IMR-90 (cell line): ENCODE measurements at places on chromosomes 2 and 18. TPM values are rescaled to one million over a fixed set of nuclear protein-coding genes. Genes with fewer than 3 reads are reported as not detected.
A peak's percentile ranks its signal among the peaks of the same experiment; 100 is the strongest.

Gene ST6GAL2
- not detected in 2 replicates for total RNA-seq

Gene SH3BP4
- total RNA-seq, result 112 and 122 TPM in 2 replicates

Gene HNMT
- 12.2 and 14.2 TPM in 2 replicates for total RNA-seq

DNA sequence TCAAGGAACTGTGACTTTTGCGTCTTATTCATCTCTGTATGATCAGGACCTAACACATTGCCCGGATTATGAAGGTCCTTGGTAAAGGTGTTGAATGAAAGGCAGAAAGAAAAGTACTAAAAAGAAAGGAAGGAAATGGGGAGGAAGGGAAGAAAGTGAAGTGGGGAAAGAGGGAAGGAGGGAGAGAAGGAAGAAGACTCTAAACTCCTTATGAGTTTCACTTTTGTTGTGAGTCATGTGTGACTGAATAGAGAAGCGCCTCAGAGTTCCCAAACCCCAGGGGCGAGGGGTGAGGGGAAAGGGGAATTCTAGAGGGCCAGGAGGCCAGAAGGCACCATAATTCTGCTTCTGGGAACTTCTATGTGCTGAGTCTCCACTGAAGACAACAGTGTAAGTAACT lies 30.9 kb upstream of the OSBPL6 start:
- DNase-seq, result peak; percentile 9
- no peaks in the 10 kb centered on the region for H3K36me3 ChIP-seq
- H3K4me3 ChIP-seq, result 0 out of 2 replicates have a peak overlapping the region, but pooled peaks have one; percentile 21
- H3K27ac ChIP-seq, result no peak overlapping the region
- H3K4me1 ChIP-seq, result no peaks in the 10 kb centered on the region
- no peaks in the 10 kb centered on the region for H3K27me3 ChIP-seq

Gene IL37
- total RNA-seq, result not detected in 2 replicates

DNA sequence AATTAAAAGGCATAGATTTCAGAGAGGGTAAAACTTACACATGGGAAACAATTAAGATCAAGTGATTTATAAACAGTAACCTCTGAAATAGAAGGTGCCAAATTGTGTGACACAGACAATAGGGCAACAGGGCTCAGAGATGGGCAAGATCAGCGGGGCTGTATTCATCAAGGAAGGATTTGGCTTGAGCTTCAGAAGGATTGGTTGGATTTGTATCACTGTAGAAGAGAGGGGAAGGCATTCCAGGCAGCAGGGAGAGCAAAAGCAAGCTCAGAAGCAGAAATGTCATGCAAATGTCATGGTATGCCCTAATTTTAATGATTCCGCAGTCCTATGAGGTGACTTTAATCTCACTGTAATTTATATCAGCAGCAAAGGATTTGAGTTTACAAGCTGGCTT lies 415.0 kb upstream of the NRP2 start:
- H3K4me1 ChIP-seq, result no peaks in the 10 kb centered on the region
- DNase-seq, result no peak
- no peaks in the 10 kb centered on the region for H3K36me3 ChIP-seq
- no peaks in the 10 kb centered on the region for H3K27me3 ChIP-seq

GRCh38 chr2:201580486-201580885 lies 62.8 kb downstream of the TMEM237 start:
- peak; percentile 89 for DNase-seq
- H3K27me3 ChIP-seq, result no peaks in the 10 kb centered on the region
- H3K4me1 ChIP-seq, result peaks cover 12% of the 10 kb centered on the region
- no peak overlapping the region for H3K4me3 ChIP-seq

DNA sequence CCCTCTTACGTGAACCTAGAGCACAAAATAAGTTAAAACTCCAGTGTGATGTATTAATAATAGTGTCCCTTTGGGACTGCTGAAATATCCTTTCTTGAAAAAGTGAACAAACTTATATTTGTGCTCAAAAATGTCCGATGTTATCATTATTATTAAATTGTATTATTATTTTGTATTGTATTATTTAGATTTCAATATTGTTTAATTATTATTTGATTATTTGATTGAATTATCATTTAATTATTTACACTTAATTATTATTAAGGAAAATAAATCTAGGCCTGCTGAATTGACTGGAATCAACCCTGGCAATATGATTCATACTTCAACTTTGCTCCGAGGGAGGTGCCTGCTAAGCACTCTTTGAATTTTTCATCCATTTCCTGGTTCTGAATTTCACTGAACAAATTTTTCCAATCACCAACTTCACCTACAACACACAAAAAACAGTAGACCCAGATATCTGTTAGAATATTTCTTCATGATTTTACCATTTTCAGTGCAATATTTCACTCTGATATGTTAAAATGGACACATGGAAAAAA lies 10.9 kb upstream of the EIF2AK2 start:
- H3K27ac ChIP-seq, result no peak overlapping the region
- H3K27me3 ChIP-seq, result no peaks in the 10 kb centered on the region
- 0 out of 2 replicates have a peak, but pooled peaks cover 2% of the 10 kb centered on the region for H3K4me1 ChIP-seq

GRCh38 chr2:42345986-42346385 lies 15.0 kb downstream of the COX7A2L start:
- no peak overlapping the region for H3K27ac ChIP-seq
- H3K4me1 ChIP-seq, result peaks cover 15% of the 10 kb centered on the region
- no peaks in the 10 kb centered on the region for H3K27me3 ChIP-seq
- H3K4me3 ChIP-seq, result no peak overlapping the region

DNA sequence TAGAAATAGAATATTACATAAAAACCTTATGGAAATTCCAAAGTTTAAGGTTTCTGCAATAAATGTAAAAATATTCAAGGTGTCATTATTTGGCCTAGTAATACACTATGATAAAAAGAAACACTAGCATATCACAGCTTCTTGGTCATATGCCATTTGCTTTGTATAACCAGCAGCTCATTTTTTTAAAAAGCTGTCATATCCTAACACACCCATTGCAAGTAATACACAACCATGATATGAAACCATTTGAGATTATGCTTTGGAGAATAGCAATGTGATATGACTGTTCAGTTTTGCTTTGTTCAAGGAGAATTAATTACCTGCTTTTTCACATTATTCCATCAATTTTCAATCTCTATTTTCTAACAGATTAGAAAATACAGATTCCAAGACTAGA lies 149.0 kb downstream of the IKZF2 start:
- H3K27me3 ChIP-seq, result no peaks in the 10 kb centered on the region
- H3K4me3 ChIP-seq, result no peak overlapping the region
- 0 out of 2 replicates have a peak, but pooled peaks cover 2% of the 10 kb centered on the region for H3K36me3 ChIP-seq
- no peak overlapping the region for H3K27ac ChIP-seq
- peaks cover 3% of the 10 kb centered on the region; the same call in 1 of the 2 replicates for H3K4me1 ChIP-seq
- no peak for DNase-seq

Gene ZAP70
- total RNA-seq, result under 0.01 TPM in 1 of 2 replicates, not detected in the other

GRCh38 chr2:149819356-149819957 lies 231.9 kb upstream of the MMADHC start:
- DNase-seq, result no peak
- no peaks in the 10 kb centered on the region for H3K27me3 ChIP-seq
- H3K4me3 ChIP-seq, result no peak overlapping the region
- peaks cover 5% of the 10 kb centered on the region; the same call in 1 of the 2 replicates for H3K4me1 ChIP-seq
- no peak overlapping the region for H3K27ac ChIP-seq
- H3K36me3 ChIP-seq, result no peaks in the 10 kb centered on the region

DNA sequence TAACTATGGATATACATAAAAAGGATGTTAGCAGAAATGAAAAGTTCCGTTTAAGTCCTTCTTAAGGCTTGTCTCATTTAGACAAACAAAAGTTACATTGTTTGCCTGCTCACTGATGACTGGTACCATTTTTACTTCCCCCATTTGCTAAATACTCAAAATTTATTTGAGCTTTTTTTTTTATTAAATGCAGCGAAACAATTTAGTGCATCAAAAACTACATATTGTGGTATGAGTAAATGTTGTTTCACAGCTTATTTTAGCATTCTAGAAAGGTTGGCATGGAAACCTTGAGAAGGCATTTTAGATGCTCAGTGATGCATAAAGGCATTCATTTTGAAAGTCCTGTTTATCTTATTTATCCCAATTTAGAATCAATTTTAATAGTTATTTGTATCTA lies 100.0 kb downstream of the MAP2 start:
- H3K27ac ChIP-seq, result no peak overlapping the region
- H3K36me3 ChIP-seq, result no peaks in the 10 kb centered on the region
- no peaks in the 10 kb centered on the region for H3K27me3 ChIP-seq
- H3K4me3 ChIP-seq, result no peak overlapping the region

- no peak overlapping the region for H3K27ac ChIP-seq
- no peaks in the 10 kb centered on the region for H3K36me3 ChIP-seq
- H3K4me3 ChIP-seq, result no peak overlapping the region
- H3K27me3 ChIP-seq, result no peaks in the 10 kb centered on the region
- no peak for DNase-seq
- H3K4me1 ChIP-seq, result no peaks in the 10 kb centered on the region
These were observed 31.3 kb upstream of the SLC25A52 start for GRCh38 chr18:31791817-31792579.

- H3K27ac ChIP-seq, result no peak overlapping the region
- H3K4me3 ChIP-seq, result no peak overlapping the region
- no peaks in the 10 kb centered on the region for H3K36me3 ChIP-seq
These were observed 131.7 kb downstream of the GCA start for GRCh38 chr2:162475661-162476060.

Gene SCN3A
- 0.90 and 1.4 TPM in 2 replicates for total RNA-seq

- peaks cover 24% of the 10 kb centered on the region for H3K27me3 ChIP-seq
- H3K4me1 ChIP-seq, result no peaks in the 10 kb centered on the region
- no peak for DNase-seq
- H3K4me3 ChIP-seq, result no peak overlapping the region
- no peaks in the 10 kb centered on the region for H3K36me3 ChIP-seq
These were observed 371.8 kb upstream of the HS6ST1 start for GRCh38 chr2:128690431-128690830.

- DNase-seq, result peak; percentile 48
- H3K4me1 ChIP-seq, result peaks cover 4% of the 10 kb centered on the region
- peak overlapping the region; percentile 69 for H3K27ac ChIP-seq
These were observed 796 bp downstream of the SPIRE1 start for GRCh38 chr18:12656938-12657683.

DNA sequence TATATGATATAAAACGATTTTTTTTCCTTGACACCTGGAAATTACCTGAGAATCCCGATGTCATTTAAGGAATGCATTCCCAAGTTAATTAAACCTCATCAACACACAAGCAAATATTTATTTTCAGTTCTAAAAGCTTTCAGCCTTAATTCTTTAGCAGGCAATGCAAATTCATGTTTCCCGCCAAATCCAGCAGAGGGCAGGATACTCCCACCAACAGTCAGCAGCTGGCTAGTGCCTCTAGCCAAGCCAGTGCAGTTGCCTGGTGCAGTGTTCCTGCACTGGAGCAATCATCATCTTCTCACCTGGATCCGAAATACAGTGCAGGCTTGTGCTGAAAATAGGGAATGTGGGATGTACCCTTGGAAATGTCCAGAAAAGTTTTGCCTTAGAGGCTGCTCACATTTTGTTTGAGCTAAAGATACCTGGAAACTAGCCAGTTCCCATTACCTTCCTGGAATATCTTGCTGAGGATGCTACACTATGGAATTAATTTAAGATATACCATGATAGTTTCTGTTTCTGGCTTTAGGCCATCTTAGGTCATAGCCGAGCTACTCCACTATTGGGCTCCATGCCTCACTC lies 48.4 kb upstream of the CYTIP start:
- H3K27me3 ChIP-seq, result peaks cover 2% of the 10 kb centered on the region
- peak; percentile 59 for DNase-seq
- H3K4me3 ChIP-seq, result no peak overlapping the region
- no peaks in the 10 kb centered on the region for H3K4me1 ChIP-seq
- no peaks in the 10 kb centered on the region for H3K36me3 ChIP-seq

DNA sequence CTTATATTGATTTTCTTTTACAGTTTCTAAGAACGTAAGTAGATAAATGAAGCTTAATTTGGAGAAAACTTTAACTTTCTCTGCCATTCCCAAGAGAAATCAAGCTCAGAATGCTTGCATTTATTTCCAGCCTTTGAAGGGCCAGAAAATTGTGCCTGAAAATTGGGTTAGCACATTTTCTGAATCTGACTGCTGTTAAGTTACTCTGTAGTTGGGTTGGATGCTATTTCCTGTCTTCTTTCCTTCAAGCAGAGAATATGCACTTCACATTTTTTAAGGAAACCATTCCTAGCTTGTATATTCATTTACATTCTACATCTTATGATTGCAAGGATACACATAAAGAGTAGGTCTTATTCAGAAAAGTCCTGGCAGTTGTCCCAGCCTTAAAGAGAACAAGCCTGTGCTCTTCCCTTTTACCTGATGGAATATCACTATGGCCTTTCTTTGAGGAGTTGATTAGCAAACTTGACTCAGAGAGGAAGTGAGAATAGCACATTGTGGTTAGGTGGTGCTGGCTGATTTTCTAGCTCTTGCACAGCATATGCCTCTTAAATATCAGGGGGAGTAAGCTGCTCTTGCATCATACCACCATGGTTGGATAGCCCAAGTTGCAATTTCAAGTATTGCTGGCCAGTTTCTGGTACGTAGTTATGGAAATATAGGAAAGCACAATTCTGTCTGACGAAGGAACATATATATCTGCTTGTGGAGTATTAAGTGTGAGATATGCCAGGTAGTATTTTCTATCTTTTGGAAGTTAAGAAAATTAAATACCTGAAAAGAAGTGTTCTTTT lies 133.7 kb downstream of the COMMD1 start:
- H3K27me3 ChIP-seq, result no peaks in the 10 kb centered on the region
- H3K4me1 ChIP-seq, result no peaks in the 10 kb centered on the region
- H3K27ac ChIP-seq, result no peak overlapping the region
- no peak overlapping the region for H3K4me3 ChIP-seq
- DNase-seq, result peak; percentile 55

DNA sequence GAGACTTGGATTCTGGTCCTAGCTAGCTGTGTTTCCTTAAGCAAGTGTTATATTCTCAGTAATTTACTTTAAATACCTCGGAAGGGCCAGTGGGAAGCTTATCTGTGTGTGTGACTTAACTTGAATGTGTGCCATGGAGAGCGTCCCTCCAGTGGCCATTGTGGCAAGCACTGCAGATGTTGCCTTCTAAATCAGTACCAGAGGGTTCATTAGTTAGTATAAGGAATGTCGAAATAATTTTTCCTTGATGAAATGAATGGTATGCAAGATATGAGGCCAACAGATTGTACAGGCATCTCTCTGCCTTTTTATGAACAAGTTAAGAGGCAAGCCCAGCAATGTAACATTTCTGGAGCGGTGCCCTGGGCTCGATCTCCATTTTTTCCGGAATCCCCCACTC lies 52.0 kb downstream of the FBXO36 start:
- no peak overlapping the region for H3K4me3 ChIP-seq
- peak; percentile 78 for DNase-seq

- H3K4me1 ChIP-seq, result no peaks in the 10 kb centered on the region
- no peak for DNase-seq
- H3K27me3 ChIP-seq, result peaks cover 91% of the 10 kb centered on the region
- H3K27ac ChIP-seq, result no peak overlapping the region
- no peak overlapping the region for H3K4me3 ChIP-seq
These were observed 7.1 kb upstream of the WNT10A start for GRCh38 chr2:218873359-218874194.
